ENCODE measurements at places on chromosomes 4 and X.

GRCh38 chr4:185738820-185739219 lies 73.2 kb downstream of the SORBS2 start:
- no peak for DNase-seq

DNA sequence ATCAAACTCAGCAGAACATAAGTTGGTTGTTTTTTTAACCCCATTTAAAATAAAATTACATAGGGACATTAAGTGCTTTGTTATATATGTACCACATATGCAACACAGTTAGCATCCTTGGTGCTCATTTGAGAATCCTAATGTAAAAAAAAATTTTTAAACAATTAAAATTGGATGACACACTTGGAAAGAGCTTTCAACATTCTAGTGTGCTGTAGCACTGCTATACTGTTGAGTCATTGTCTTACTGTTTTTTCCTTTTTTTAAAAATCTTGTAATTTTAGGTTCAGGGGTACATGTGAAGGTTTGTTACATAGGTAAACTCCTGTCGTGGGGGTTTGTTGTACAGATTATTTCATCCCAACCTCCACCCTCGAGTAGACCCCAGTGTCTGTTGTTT lies 12.8 kb downstream of the THAP9 start:
- DNase-seq, result no peak

DNA sequence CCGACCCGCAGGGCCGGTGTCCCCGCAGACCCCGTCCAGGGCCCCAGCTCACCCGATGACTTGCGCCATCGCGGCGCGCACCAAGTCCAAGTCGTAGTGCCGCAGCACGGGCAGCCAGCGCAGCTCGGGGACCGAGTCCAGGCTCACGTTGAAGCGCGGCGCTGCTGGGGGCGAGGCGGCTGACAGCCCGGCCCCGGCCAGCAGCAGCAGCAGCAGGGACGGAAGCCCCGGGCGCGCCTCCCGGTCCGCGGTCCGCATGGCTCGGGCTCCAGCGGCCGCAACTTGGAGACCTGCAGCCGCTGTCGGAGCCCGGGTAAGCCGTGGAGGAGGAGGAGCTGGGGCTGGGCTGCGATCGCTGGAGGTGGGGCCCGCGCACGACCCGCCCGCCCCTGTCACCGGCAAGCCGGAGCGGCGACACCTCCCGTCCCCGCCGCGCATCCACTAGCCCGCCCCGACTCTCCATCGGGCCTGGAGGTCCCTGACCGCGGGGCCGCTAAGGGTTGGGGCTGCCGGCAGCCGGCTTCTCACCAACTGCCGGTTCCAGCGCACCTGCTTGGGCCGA lies at the start of gene NAAA:
Gene NAAA, minus strand, starts transcription at position 322 of the 562 bp plus-strand sequence. Its CDS starts 64 bp downstream, at position 258.
- peak; percentile 18 for DNase-seq

- no peak for DNase-seq
These were observed 224.5 kb upstream of the TAPT1 start for GRCh38 chr4:16450724-16451123.

DNA sequence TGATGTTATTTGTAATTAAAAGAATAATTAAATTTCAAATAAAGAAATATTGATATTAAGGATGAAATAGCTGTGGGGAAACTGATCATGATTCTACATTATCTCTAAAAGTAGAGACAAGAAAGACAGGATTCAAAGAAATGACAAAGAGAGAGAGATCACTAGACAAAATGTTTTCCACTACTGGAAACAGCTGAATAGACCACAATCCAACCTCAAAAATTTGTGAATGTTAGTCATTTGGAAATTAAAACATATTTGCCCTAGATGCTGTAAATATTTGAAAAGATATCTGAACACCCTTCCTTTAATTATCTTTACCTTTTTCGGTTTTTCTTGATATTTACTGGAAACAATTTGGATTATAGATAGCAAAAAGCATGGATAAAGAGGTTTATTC lies 414.9 kb downstream of the CENPC start:
- DNase-seq, result no peak

- DNase-seq, result no peak
These were observed 30.9 kb downstream of the NIPAL1 start for GRCh38 chr4:48047421-48047844.

- no peak for DNase-seq
These were observed 171.0 kb downstream of the FBXW7 start for GRCh38 chr4:152364883-152365282.

- DNase-seq, result no peak
These were observed 131.9 kb downstream of the TBC1D19 start for GRCh38 chr4:26715636-26716242.

DNA sequence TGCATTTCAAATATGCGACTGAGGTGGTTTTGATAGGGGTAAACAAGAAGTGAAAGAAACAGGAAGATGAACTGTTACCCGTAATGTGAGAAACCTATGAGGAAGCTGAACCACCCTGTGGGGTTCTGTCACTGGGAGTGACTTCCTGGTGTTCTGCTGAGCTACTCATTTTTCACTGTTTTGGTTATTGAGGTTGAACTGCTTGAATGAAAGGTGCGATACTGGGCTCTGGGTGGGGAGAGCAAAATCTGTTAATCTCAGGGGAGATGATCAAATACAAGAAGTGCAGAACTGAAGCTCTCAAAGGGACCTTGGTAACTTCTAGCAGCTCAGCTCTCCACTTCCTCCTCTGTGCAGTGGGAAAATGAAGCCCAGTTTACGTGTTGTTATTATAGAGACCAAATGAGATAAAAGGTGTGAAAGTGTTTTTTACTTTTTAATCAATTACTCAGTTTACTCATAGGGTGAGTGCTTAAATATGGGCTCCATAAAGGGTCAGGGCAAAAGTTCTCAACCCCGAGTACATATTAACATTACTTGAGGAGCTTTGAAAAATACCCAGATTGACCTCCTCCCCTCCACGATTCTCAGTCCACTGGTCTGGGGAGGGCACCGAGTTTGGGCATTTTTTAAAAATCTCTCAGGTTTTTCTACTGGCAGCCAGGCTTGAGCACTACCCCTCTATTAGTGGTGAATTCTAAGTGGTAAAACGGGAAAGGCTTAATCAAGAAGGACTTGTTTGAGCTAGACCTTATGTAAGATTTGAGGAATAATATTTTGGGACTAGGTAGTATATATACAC lies 66.7 kb downstream of the COQ2 start:
- no peak for DNase-seq

GRCh38 chrX:148600131-148600530 lies 99.7 kb downstream of the AFF2 start:
- no peak for DNase-seq

All from NCI-H1105 (cell line).